Retina (tissue), 1 donor: ENCODE measurements at places on chromosomes 7 and 10.

- no peak for DNase-seq
Measured at GRCh38 chr10:122550427-122550826, 10.1 kb upstream of the DMBT1 start.

- DNase-seq = no peak
Measured at GRCh38 chr7:2163600-2164555, 68.9 kb downstream of the MAD1L1 start.

- DNase-seq = no peak
Measured at GRCh38 chr10:34303022-34303421, 512.1 kb downstream of the PARD3 start.

- DNase-seq = no peak
Measured at GRCh38 chr10:122591736-122592135, 31.2 kb downstream of the DMBT1 start.

DNA sequence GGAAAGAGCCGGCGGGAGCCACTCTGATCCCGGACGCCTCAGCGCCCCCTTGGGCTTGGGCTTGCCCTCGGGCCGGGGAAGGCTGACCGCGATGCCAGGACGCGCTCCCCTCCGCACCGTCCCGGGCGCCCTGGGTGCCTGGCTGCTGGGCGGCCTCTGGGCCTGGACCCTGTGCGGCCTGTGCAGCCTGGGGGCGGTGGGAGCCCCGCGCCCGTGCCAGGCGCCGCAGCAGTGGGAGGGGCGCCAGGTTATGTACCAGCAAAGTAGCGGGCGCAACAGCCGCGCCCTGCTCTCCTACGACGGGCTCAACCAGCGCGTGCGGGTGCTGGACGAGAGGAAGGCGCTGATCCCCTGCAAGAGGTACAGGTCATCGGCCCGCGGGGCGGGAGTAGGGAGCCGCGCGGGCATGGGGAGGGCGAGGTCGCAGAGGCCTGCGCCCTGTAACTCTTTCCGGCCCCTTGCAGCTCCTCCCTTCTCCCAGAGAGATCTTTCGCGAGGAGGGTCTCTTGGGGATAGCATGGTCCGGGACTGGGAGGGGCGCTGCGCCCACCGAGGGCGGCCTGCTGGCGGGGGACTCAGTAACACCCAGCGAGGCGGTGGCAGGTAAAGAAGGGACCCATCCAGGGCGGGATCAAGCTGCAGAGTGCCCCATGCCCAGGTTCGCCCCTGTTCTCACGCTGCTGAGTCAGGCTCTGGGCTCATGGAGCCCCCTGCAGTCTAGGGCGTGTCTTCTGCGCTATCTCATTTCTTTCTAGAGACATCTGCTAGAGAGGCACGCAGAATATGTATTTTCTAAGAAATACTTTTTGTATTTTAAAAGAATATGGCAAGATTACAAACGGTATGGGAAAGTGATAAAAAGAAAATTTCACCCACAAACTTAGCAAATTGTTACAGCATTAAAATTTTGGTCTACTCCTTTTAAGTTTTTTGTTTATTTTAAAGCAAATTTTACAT, 687 bp downstream of the EPDR1 start:
- DNase-seq = peak; percentile 87
